ENCODE measurements at places on chromosomes 12 and 14. TPM values are rescaled to one million over a fixed set of nuclear protein-coding genes. Genes with fewer than 3 reads are reported as not detected.

Gene OR4E2
- total RNA-seq, result not detected

- no peak for DNase-seq
Measured at GRCh38 chr12:132641811-132642650, 23.5 kb downstream of the P2RX2 start.

Gene SLC35E3
- 5.9 TPM for total RNA-seq

DNA sequence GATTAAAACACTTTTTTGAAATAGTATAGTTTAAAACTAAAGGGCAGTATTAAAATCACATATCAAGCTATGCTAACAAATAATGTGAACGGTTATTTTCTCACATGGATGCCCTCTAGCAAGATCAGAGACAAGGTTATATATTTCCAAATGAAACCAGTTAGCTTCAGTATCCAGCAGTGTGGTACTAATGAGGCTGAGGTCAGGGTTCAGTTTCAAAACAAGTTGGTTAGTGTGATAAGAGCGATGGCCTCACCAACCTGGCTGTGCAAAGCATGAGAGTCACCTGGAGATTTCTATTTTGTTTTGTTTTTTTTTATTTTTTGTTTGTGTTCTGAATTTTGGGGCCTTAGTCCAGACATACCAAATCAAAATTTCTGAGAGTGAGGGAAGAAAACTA is 352.2 kb upstream of the KITLG start:
- no peak for DNase-seq

GRCh38 chr12:9464408-9464807 is 143.3 kb downstream of the KLRB1 start:
- DNase-seq, result no peak

Gene SLCO1B1
- not detected for total RNA-seq

DNA sequence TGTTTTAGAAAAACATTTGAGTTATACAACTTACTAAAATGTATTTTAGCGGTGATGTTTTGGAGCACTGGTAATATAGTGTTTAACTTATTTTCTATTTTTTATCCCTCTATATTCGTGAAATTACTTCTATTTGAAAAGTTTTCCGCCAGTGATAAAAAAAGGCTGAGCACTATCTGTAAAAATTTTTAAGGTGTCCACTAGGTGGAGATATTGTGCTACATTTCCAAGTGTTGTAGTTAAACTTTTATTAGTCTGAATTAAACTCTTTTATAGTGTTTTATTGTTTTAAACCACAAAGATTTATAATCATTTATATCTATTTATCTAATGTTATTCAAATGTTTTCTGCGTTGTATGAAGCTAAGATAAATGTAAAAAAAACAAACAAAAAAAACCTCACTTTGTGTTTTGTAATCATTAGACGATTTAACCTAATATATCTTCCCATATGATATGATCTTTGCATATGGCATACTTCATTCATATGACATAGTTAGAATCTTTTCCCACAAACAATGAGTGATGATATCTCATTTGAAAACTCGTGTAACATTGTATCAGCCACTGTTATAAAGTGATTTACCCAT is 11.8 kb downstream of the ALG10B start:
- peak; percentile 14 for DNase-seq

GRCh38 chr14:57611555-57612075 is 118.0 kb upstream of the CCDC198 start:
- no peak for DNase-seq

DNA sequence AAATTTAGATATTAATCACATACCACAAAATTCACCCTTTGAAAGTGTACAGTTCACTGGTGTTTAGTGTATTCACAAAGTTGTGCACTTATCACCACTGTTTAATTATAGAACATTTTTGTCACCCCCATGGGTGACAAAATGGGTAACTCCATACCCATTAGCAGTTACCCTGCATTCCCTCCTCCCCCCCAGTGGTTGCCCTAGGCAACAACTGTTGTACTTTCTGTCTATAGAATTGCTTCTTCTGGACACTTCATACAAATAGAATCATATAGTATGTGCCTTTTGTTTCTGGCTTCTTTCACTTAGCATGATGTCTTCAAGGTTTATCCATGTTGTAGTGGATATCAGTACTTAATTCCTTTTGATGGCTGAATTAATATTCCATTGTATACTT is 52.7 kb downstream of the FBXO34 start:
- no peak for DNase-seq

Gene OTOGL
- total RNA-seq, result 0.02 TPM

- DNase-seq, result no peak
Measured at GRCh38 chr12:43348221-43348620, 203.8 kb downstream of the ADAMTS20 start.

DNA sequence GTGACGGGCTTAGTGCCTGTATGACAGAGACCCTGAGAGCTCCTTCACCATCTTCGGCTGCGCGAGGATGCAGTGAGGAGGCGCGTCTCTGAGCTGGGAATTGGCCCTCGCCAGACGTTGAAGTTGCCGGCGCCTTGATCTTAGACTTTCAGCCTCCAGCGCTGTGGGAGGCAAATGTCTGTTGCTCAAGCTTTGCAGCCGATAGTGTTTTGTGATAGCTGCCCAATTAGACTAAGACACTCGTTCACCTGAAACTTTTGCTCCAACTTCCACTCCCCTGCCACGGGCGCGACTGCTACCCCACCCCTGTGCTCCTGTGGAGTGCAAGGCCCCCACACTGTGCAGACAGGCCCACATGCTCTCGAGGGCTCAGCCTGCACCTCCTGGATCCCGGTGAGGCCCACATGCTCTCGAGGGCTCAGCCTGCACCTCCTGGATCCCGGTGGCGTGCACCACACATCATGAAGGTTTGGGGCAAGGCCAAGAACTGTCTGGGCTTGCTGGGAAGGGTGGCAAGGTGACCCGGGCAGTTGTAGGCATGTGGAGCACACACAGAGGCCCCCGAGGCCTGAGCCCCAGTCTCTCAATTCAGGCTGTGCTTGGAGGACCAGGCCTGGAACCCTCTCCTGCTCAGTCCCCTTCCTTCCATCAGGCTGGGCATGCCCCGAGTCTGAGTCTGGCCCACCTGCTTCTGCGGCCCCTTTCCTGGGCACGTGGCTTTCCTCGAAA is 324.6 kb downstream of the TMEM121 start:
- no peak for DNase-seq

DNA sequence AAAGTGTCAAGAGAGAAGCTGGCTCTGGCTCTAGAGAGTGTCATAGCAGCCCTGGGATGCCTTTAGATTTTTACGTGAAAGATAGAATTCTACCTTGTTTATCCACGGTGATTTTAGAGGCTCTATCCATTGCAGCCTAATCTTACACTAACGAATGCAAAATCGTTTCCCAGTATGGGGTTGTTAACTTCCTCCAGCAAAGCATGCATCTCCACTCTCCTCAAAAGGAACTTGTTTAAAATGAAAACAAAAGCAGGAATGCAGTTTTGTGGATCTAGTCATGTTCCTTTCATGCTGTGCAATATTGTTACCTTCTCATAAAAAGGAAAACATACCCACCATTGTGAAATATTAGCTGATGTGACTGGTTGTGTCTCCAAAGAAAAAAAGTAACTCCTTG is 88.4 kb downstream of the ANO2 start:
- no peak for DNase-seq

DNA sequence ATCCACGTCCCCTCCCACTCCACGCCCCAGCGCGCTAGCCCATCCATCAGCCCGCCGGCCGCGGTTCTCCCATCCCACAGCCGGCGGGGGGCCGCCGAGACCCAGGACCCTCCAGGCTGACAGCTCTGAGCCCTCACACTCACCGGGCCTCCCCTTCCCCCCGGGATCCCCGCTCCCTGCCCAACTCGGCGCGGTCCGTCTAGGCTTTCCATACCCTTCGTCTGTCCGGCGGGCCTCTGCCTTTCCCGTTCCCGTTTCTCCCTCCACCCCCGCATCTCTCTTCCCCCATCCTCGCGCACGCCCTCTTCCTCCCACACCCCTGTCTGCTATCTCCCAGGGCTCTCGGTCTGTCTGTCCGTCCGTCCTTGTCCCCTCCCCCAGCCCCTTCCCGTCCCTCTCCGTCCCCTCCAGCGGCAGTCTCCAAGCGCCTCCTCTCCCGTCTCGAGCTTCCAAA is 726 bp downstream of the ZFHX2 start:
- no peak for DNase-seq

- peak; percentile 10 for DNase-seq
Measured at GRCh38 chr12:2397356-2398045, 344.7 kb downstream of the CACNA1C start.

Gene MMP14
- 530 TPM for total RNA-seq

- DNase-seq, result no peak
Measured at GRCh38 chr14:29108908-29109307, 342.3 kb downstream of the FOXG1 start.

Gene GLS2
- total RNA-seq, result not detected

- DNase-seq, result no peak
Measured at GRCh38 chr12:6978611-6979011, 7.9 kb downstream of the EMG1 start.

GRCh38 chr12:42585841-42586216 is 3.7 kb downstream of the PRICKLE1 start:
- DNase-seq, result no peak

DNA sequence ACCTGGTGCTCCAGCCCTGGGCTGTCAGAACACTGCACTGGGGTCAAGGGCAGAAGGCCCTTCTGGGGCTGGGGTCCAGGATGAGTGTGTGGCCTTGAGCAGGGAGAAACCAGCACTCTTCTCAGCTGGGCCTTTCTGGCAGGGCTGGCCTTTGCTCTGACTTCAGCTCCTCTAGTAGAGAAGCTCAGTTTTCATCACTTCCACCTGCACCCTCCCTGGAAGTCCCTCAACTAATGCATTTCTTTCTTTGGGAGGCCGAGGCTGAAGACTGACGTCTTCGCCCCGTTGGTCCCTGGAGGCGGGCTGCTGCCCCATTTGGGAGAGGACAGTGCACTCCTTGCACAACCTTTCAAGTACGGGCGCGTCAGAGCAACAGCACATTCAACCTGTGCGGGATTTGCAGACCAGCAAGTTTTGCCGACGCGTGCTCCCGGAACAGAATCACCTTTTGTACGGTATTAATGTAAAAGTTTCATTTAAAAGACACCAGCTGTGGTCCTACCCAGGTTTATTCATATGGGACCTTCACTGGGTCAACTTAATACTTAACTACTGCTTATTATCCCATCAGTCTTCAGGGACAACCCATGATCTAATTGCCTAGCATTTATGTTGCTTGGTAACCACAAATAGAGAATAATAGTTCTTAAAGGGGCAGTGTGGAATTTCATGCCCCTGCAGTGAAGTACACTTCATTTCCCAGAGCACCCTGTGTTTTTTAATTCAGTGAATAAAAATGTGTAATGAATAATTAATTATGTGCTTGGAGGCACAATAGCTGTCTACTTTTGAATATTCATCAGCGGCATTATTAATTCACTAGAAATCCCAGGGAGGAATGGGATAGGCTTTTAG is 134.8 kb upstream of the VRK1 start:
- DNase-seq, result no peak

- DNase-seq, result peak; percentile 92
Measured at GRCh38 chr12:76519538-76519937, 40.0 kb downstream of the OSBPL8 start.

GRCh38 chr14:61542848-61543790 is 152.2 kb upstream of the HIF1A start:
- DNase-seq, result no peak

GRCh38 chr12:13913371-13913770 is 68.0 kb downstream of the GRIN2B start:
- peak; percentile 7 for DNase-seq

Gene SLC7A7
- total RNA-seq, result 1.1 TPM

- no peak for DNase-seq
Measured at GRCh38 chr14:72275242-72275641, 343.0 kb downstream of the RGS6 start.

DNA sequence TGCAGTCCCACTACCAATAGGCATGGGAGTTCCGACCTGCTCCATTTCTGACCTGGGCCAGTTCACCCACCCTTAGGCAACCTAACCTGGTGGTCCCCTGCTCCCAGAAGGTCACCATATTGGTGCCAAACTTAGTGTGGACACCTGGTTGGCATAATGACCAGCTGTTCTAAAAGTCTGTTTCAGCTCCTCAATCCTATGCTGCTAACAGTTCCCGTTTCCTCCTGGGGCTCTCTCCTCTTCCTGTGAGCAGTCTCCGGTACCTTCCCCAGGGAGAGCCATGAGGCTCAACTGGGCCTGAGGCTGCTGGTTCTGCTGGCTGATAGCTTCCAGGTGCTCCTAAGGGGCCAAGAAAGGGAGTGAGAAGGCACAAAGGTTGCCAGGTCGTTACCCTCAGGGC is 15.9 kb upstream of the BLTP3B start:
- DNase-seq, result no peak

Gene PIK3C2G
- not detected for total RNA-seq

- peak; percentile 21 for DNase-seq
Measured at GRCh38 chr12:126781593-126781992, 1485.4 kb upstream of the TMEM132C start.

Measured in HT1080 (cell line).